ENCODE measurements at places on chromosomes 16 and 17.

- no peak for DNase-seq
These were observed 129.1 kb downstream of the CLEC16A start for GRCh38 chr16:11073407-11073999.

DNA sequence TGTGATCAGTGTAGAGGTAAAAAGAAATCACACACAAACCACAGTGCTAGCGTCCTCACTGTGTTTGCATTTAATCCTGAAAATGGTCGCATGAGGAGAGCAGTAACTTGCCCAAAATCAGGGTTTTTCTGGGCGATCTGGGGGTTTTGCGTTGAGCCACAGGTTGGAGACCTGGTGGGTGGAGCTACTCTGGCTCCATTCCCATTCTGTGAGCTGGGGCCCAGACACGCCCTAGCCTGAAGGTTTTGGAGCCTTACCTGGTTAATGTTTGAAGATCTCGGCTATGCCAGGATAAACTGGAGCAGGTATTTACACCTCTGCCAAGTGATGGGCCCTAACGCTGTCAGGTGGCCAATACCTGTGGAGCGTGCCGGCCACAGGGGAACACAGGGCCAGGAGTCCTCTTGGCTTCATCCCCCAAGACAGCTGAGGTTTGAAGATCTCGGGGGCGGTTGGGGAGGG lies 48.4 kb downstream of the MPRIP start:
- DNase-seq: no peak

GRCh38 chr17:48613862-48614694 lies 1.0 kb downstream of the HOXB8 start:
- DNase-seq: no peak

- DNase-seq: no peak
These were observed 79.8 kb upstream of the TMEM132E start for GRCh38 chr17:34499576-34499975.

- no peak for DNase-seq
These were observed 8.6 kb downstream of the MEIOC start for GRCh38 chr17:44664867-44665266.

DNA sequence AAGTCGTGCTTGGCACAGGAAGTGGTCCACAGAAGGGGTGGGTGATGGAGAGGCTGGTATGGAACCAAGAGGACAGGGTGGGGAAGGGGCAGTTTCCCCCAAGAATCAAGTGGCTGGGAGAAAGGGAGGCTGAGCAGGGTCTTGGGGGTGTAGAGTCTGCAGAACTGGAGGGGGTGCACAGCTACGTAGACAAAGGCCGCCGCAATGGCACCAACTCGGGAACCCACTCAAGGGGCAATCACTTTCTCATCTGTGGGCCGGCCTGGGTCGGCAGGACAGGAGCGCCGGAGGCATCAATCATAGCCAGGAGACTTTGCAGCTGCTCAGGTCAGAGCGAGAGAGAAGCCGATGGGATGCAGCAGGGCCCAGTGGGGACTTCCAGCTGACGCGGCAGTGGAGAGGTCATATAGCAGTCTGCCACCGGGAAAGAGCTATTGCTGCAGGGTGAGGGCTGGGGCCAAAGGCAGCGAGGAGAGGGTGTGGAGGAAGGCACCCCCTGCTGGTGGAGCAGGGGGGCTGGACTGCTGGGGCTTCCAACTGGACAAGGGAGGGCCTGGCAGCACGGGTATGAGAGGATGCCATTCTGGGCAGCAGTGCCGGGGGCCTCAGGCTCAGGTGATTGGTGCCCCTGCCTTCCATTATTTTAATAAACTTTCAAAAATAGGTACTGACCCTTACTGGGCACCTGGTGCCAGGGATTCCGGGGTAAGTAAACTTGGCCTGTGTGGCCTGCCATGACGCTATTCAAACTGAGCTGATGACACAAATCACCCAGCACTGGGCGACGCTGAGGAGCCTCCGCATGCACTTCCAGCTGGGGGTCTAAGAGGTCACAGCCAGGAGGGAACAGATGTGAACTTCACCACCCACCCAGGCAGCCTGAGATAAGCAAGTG lies 52.5 kb upstream of the MTSS2 start:
- no peak for DNase-seq
